Heart left ventricle (tissue), 16 donors: ENCODE measurements at places on chromosomes 13 and 19.

GRCh38 chr19:5984600-5984999, 6.7 kb upstream of the RANBP3 start:
- no peak for DNase-seq

GRCh38 chr13:71869274-71869673, 2.3 kb upstream of the DACH1 start:
- no peak for DNase-seq

DNA sequence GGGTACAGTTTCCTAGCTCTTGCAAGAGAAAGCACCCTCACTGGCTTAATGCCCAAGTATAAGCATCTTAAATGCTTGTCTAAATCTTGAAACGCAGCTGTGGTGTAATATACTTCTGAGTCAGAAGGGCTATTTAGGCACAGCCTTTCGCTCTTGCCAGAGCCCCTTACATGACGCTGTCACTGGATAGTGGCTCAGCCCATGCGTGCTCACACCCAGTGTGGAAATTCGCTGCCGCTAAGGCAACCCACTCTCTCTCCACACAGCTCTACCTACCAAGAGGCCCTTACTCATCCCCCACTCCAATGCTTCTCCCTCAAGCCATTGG, 24.0 kb downstream of the UQCRFS1 start:
- no peak for DNase-seq

DNA sequence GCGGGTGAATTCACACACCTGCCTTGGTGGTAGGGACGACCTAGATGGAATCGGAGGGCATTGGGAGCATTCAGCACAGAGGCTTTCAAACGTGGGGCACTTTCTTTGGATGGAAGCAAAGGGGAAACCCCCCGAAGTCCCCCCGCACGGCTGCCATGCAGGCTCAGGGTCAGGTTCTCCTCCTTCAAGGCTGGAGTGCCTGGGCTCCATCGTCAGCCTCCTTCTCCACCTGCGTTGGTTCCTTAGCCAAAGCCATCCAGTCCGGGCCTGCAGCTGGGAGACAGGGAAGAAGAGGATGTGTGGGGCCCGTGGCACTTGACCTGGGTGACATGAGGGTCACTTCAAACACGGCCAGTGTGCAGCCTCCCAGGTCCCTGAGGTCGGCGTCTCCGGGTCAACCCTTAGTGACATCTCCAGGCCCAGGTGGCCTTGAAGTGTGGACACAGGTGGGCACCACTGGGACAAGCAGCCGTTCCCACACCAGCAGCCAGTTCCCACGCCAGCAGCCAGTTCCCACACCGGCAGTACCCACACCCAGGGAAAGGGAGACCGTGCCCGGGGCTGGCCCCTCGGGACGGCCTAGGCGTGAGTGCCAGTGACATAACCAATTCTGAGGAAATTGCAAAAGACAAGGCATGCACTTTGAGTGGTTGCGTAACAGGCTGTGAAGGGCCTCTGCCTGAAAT, 116.0 kb downstream of the SOX1 start:
- no peak for DNase-seq

GRCh38 chr13:96200810-96201209, 110.9 kb downstream of the HS6ST3 start:
- no peak for DNase-seq
